ENCODE measurements at places on chromosomes 2 and 18.

DNA sequence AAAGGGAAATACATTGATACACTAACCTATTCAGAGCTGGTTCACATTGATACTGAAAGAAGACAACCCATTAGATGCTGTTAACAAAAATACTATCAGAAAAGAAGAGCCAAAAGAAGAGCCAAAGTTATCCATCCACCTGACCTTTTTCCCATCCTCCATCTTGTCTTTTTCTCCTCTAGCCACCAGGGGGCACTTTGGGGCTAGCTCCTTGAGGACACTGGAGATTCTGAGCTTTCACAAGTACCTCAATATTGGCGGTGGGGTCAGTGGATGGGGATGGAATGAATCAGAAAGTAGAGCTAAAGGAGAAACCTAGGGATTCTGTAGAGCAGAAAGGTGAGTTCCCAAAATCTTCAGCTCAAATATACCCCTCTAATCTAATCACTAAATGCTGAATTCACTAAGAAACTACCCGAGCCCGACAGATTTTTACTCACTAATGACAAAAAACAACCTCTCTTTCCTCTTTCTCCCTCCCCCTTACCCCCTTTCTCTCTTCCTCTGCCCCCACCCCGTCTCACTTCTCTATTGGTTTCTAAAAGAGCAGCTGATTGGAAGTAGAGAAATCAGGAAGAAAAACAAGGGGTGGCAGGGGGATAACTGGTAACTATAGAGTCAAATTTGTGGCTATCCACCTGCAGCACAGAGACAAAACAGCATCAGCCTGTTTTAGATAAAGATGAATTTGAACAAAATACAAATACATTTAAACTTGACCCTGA, 203.3 kb downstream of the TCF4 start:
- DNase-seq, result peak; percentile 23

DNA sequence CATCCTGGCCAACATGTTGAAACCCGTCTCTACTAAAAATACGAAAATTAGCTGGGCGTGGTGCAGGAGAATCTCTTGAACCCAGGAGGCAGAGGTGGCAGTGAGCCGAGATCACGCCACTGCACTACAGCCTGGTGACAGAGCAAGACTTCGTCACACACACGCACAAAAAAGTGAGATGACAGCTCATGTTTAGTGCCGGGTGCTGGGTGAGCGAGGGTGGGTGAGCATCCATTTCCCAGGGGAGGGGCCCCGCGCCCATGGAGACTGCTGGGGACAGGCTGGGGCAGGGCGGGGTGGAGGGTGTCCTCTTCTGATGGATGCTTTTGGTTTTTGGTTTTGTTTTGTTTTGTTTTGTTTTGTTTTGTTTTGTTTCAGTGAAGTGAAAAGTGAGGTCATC, 206.5 kb downstream of the GBX2 start:
- no peak for DNase-seq

GRCh38 chr2:209985874-209986273, 16.6 kb upstream of the RPE start:
- DNase-seq, result no peak

DNA sequence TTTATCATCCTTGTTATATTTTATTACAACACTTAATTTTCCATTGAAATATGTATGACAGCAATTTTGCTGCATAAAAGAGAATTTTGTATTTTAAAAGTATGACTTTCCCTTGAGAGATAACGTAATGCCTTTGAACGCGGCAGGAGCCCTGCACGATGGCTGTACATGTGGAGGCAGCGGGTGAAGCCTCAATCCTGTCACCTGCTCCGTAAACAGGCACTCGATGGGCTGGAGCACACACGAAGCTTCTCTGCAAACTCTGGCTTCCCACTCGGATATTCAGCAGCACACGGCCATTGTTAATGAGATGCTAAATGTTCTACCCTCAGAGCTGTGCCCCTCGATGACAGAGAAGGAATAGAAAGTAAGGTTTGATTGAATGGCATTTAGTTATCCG, 184.4 kb downstream of the RTP5 start:
- no peak for DNase-seq

- no peak for DNase-seq
Measured at GRCh38 chr2:231521443-231521842, 8.8 kb downstream of the NMUR1 start.

DNA sequence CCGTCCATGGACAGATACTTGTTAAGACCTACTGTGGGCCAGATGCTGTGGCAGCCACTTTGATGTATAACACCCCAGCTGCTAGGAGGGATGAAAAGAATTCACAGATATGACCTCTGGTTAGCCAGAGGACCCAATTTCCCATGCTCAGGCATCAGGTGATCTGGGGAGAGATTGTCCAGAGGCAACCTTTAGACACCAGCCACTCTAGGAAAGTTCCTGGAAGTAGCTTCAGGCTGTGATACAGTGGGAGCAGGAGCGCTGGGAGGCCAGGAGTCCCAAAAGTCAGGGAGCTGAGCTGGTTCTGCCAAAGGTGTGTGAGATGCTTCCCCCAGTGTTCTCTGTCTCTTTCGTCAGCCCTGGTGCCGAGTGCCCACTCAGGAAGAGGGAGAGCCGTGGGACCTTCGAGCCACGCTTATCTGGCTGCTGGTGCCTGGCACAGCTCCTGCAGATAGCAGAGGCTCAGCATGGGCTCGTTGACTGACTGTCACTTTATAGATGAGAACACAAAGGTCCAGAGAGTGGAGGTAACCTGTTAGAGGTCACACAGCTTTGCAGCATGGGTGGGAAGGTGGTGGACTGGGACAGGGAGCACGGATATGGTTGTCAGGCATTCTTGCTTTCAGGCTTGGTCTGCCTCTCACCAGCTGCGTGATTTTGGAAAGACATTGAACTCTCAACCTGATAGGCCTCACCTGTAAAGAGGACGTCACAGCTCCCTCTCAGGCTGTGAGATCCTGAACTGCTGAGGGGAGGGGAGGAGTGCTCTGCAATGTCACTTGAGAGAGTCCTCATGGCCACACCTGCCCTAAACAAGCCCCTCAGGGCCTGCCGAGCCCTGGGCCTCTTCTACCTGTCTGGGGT, 7.8 kb upstream of the RALB start:
- no peak for DNase-seq

DNA sequence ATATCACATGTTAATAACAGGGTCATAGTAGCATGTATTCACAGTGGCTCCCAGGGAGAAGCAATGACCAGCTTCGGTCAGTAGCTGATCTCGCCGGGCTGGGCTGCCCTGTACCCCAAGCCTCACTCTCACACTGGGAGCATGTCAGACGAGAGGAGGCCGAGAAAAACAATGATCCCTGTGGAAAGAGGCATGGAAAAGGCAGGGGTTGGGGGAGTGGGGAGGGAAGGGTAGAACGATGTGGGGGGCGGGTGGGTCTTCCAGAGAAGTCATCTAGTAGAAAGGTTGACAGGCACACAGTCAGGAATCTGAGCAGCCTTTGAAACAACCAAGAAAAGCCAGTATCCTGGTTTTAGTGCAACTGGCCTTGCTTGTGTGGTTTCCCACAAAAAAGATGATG, 25.4 kb downstream of the TGFA start:
- DNase-seq, result no peak

GRCh38 chr2:43025709-43026295, 200.6 kb downstream of the ZFP36L2 start:
- no peak for DNase-seq

DNA sequence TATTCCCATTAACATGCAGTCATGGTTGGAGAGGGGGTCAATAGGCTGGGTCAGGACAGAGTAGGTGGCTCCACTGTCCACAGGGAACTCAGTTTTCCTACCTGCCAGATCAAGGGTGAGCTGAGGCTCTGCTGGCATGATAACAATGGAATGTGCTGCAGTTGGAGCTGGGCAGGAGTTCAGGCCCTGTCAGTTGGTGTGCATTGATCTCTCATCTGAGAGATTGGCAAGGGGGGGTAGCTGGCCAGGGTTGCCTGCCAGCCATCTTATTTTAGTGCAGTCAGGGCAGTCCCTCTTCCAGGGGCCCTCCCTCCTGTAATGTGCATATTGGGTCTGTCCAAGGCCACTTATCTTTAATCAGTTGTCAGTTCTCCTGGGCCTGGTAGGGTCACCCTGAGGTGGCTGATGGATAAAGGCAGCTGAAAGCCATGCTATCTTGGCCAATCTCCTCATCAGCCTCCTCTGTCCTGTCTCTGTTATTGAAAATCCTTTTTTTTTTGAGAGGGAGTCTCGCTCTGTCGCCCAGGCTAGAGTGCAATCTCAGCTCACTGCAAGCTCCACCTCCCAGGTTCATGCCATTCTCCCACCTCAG, 38.1 kb upstream of the CCBE1 start:
- DNase-seq, result no peak

DNA sequence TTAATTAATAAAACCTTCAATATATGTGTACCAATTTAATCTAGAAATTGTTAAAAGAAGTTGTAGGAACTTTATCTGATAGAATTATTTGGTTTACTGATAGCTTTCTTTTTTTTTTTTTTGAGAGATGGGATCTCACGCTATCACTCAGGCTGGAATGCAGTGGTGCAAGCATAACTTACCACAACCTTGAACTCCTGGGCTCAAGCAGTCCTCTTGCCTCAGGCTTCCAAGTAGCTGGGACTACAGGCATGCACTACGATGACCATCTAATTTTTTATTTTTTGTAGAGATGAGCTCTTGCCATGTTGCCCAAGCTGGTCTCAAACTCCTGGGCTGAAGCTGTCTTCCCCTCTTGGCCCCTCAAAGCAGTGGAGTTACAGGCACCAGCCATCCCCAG, 66.8 kb downstream of the CCDC138 start:
- no peak for DNase-seq

DNA sequence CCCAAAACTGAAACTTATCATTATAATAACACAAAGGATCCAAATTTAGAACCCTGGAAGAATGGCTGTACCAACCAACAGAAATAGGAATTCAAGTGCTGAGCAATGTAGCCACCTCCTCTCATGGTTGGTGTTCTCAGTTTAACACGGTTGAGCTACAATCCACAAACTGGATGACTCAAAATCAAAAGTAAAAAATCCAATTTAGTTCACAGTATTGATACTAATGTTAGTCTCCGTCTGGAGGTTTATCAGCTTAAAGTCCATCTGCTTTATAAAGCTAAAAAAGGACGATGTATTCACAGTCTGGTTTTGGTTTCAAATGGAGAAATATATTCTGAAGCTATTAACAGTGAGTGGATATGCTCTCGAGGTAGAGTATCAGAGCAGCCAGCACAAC, 40.5 kb downstream of the CNTNAP5 start:
- no peak for DNase-seq

DNA sequence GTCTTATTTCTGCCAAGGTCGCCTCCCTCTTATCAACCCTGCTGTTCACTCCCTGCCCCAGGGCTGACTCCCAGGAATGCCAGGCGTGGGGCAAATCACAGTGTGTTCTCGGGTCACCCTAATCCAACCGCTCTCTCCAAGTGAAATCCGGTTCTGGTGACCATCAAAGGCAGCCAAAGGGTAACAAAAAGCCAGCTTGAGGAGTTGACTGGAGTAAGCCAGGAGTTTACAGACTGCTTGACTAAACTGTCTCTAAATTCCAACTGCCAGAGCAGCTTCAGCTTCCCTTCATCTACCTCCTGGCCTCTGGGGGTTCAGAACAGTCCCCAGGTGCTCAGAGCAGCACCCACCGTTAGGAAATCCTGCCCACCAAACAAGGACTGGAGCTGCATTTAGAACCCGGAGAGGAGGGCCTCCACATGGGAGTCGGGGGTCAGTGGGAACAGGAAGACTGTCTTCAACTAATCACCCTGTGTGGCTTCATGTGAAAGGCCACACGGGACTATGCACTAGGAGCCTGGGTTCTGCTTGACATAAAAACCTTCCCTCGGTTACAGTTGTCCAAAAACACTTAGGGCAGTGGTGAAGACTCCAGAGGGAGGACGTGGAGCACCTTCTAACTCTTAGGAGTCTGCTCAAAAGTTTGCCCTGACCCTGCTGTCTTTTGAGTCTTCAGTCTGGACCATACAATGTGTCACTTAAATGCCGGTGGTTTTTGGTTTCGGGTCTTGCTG, 24.2 kb upstream of the MCFD2 start:
- no peak for DNase-seq

DNA sequence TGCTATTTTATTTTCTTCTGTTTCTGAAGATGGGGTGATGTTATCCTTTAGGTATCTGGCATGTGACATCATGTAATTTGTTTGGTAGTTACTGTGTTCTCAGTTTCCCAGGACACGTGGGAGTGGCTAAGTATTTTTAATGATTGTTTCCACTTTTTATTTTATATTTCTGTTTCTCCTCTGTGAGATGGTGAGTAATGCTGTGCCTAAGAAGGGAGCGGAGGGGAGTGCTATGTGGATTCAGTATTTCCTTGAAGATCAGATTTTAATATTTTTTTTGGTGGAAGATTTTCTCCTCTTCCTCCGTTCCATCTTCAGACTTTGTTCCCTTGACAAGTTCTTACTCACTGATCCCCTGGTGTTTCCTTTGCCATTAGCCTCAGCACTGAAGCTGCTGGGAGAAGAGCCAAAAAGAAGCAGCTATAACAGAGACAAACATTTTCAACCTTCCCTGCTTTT, 180.0 kb upstream of the MMADHC start:
- no peak for DNase-seq

DNA sequence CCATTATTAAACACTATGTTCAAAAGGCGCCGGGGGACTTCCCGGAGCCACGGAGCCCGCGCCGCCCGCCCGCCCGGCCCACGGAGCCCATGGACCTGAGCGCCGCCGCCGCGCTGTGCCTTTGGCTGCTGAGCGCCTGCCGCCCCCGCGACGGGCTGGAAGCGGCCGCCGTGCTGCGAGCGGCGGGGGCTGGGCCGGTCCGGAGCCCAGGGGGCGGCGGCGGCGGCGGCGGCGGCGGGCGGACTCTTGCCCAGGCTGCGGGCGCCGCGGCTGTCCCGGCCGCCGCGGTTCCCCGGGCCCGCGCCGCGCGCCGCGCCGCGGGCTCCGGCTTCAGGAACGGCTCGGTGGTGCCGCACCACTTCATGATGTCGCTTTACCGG, 197 bp downstream of the GDF7 start:
- DNase-seq, result no peak

Measured in SJSA1 (cell line).